ENCODE measurements at places on chromosomes 11 and 22. TPM values are rescaled to one million over a fixed set of nuclear protein-coding genes. Genes with fewer than 3 reads are reported as not detected.

Gene SPI1
- 188 TPM for total RNA-seq

Gene ENTHD1
- total RNA-seq: 0.15 TPM

Gene OR8G1
- total RNA-seq: not detected

Gene SMIM35
- total RNA-seq: 0.06 TPM

Gene GAB4
- total RNA-seq: not detected

Gene HTR3B
- total RNA-seq: not detected

Gene IGLL1
- 0.28 TPM for total RNA-seq

- no peak for DNase-seq
Observed at GRCh38 chr22:38715176-38715764, 9.5 kb downstream of the GTPBP1 start.

GRCh38 chr11:134978388-134979088 is 566.5 kb upstream of the B3GAT1 start:
- DNase-seq: no peak

DNA sequence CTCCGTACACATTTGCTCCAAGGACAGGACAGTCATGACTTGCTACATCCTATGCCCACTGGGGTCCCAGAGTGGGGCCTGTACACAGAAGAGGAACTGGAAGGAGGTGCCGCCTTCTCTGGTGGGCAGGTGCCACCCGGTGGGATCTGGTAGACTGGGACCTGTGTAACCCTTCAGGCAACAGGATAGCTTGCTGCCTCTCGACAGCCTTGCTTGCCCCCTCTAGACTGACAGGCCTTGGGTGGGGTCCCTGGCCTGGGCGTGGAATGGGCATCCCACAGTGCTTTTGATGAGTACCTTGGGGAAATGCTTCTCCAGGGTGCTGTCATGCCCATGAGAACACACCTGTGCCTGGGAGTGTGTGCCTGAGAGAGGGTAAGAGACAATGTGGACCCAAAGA is 15.8 kb downstream of the SHANK3 start:
- peak; percentile 4 for DNase-seq

- no peak for DNase-seq
Observed at GRCh38 chr11:64718084-64718779, 4.8 kb downstream of the NRXN2 start.

DNA sequence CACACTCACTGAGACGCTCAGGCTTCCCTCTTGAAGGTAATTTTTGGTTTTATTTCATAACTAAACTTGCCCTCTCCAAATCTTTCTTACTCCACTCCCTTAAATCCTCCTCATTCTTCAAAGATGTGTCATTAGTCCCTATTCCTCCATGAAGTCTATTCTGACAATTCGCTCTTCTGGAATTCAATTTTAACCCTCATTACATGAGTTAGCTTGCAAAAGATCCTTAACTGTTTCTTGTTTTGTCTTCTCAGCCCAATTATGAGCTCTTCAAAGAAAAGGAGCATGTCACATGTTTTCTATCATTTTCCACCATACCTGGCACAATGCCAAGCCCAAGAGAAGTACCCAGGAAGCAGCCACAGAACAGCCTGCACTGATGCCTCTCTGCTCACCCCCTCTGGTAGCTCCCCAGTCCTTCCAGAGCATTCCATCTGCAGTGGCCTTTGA is 13.0 kb downstream of the GALNT18 start:
- DNase-seq: no peak

- no peak for DNase-seq
Observed at GRCh38 chr11:115284773-115285172, 219.4 kb downstream of the CADM1 start.

- no peak for DNase-seq
Observed at GRCh38 chr11:64224891-64225607, 937 bp downstream of the TRPT1 start.

DNA sequence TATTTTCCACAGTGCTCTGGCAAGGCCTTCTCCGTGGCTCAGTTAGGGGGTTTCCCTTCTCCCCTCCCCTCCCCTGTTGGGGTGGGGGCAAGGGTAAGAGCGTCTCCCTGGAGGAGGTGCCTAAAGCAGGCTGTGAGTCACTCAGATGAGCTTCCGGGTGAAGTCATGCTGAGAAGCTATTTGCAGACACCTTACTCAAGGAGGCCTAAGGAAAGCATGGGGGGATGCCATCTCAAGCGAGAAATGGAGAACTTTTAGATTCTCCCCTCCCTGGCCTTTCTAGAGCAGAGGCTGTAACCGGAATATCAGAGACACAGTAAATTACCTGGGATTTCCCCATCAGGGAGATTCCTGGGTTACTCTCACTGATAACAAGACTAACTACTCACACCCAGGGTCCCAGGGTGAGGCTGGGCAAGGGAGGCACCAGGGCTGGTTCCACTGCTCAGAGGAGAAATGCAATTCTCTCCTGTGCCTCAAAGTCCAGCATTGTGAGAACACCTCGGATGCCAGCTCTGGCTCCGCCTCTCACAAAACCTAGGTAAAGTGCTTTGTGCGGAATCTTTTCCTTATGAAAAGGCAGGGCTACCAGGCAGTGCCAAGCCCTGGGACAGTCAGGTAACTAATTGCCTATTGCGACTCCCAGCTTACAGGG is 123.6 kb downstream of the ABTB2 start:
- DNase-seq: no peak

GRCh38 chr11:77580712-77581337 is 8.9 kb upstream of the AQP11 start:
- DNase-seq: peak; percentile 21

DNA sequence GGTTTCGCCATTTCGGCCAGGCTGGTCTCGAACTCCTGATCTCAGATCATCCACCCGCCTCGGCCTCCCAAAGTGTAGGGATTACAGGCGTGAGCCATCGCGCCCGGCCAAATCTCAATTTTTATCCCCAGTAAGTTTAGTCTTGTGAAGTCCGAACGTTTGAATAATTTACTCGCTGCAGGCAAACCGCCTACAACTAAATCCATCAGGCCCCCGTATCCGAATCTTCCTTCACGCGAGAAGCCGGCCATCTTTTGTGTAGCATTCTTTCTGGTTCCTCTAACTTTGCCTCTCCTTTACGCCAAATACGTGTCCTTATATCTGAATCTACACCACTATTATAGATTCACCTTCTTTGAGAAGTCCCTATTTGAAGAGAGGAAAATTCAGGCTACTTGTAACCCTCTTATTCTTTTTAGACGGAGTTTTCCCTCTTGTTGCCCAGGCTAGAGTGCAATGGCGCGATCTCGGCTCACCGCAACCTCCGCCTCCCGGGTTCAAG is 581 bp upstream of the EIF3L start:
- peak; percentile 22 for DNase-seq

- no peak for DNase-seq
Observed at GRCh38 chr22:21978564-21979386, 3.8 kb downstream of the TOP3B start.

GRCh38 chr11:88320149-88320559 is 17.4 kb downstream of the CTSC start:
- DNase-seq: no peak

GRCh38 chr22:22196018-22196533 is 48.5 kb upstream of the VPREB1 start:
- no peak for DNase-seq

- DNase-seq: peak; percentile 90
Observed at GRCh38 chr11:90222459-90223247, at the start of gene CHORDC1. CHORDC1 (minus strand) TSS chr11:90223049; CDS start chr11:90222954, 95 bp downstream.

- DNase-seq: peak; percentile 29
Observed at GRCh38 chr11:121048464-121049233, 24.7 kb downstream of the TBCEL start.

DNA sequence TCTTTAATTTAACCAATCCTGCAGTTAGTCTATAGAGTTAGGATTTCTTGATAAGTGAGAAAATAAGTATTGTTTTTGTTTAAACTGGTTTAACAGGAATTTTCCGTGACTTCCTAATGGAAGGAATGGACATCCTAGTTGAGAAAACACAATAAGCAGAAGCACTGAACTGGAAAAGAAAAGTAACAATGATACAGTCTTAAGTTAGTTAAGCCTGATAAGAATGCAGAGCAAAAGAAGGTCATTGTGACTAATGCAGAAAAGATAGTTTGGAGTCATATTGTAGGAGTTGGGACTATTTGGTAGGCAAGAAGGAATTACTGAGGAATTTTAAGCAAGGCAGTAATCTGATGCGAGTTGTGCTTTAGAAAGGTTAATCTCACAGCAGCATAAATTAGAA is 11.7 kb downstream of the RNF141 start:
- no peak for DNase-seq

DNA sequence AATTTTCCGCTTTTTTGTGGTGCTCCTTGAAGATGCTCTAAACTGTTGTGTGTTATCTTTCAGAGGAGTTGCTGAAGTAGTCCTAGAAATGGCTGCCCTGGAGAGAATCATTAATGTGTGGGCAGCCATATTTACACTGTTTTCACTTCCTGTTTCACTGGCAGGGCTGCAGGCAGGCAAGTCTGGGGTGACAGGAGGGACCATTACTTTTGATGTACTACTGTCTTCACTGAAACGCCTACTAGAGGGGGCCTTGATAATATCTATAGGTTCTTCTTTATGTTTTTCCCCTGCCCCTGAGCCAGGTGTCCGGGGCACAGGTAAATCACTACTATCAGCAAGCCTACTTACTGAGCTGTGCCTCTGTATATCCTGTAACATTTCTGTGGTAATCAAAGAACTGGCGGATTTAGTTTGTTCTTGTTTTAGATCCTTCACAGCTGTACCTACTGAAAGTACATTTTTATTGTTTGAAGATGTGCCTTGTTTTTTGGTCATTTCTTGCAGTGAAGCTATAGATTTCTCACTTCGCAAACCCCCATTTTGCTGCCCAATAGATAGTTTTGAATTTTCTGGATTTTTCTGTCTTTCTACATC is 39.7 kb downstream of the ACAT1 start:
- no peak for DNase-seq

- no peak for DNase-seq
Observed at GRCh38 chr22:28609921-28610320, 69.7 kb downstream of the TTC28 start.

DNA sequence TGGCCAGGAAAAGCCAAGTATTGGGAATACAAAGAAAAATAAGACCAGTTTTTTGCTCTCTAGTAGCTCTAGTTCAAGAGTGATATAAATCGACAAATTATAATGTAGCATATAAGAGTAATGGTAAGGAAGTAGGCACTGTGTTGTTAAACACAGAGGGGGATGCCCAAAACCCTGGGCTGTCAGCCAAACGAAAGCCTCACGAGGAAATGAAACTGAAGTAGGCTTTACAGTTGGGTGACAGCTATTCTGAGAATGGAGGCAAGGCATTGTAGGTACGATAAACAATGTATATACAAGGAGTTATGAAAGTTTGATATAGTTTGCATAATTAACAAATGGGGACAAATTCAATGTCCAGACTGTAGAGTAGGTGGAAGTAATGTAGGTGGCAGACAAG is 176.4 kb downstream of the FAM181B start:
- no peak for DNase-seq

- no peak for DNase-seq
Observed at GRCh38 chr11:121494355-121495099, 41.8 kb upstream of the SORL1-AS1 start.

DNA sequence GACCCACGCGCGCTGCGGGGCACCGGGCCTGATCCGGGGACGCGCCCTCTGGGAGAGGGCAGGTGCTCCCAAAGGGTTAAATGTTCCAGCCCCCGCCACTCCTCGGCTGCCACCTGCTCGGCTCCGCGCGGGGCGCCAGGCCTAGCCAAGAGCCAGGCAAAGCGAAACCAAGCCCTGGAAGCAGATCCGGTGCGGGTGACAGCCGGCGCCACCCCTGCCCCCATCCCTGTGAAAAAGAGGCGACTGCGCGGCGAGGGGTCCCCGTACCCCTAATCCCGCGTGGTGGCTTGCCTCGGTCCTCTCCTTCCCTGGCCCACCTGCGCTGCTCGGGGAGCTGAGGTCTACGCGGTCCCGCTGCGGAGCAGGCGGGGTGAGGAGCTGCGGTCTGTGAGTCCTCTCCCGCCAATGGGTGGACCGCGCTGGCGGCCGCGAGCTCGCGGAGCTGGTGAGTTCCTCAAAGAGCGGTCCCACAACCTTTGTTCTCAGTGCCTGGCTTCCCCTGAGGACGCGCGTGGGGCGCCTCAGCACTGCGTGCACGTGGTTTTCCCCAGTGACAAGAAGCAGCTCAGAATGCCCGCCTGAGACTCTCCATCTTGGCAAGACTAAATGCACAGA is at the start of gene ME3:
ME3 (minus strand) TSS at position 610 of the 615 bp plus-strand sequence.
- peak; percentile 76 for DNase-seq

- no peak for DNase-seq
Observed at GRCh38 chr11:122728561-122728960, 73.0 kb downstream of the UBASH3B start.
